Activated T-helper 1 cell treated with Interleukin-2 at 50 U/mL for 16 hours (primary cell): ENCODE measurements at places on chromosomes 7 and 10.

GRCh38 chr10:117944676-117945447 is 101.9 kb downstream of the RAB11FIP2 start:
- DNase-seq: no peak

GRCh38 chr7:35695473-35695850 is 527 bp upstream of the HERPUD2 start:
- peak; percentile 3 for DNase-seq

DNA sequence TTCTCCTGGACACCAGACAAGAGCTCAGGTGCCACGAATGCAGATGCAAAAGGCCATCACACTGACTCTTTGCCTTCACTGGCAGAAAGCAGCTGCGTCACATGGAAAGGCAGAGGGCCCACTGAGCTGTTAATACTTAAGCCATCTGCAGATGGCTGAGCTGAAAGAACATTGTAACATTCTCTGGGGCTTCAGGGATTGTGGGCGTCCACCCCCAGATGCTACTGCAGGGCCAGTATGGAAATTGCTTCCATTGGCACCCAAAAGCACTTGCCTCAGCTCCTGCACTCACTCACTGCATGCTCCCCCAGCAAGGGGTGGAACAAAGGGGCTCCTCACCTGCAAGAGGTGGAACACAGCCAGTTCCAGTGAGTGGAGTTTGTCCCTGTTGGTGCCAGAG is 1264.6 kb downstream of the REEP3 start:
- DNase-seq: no peak

GRCh38 chr10:43420369-43421200 is 11.6 kb upstream of the HNRNPF start:
- DNase-seq: peak; percentile 73

GRCh38 chr10:110802090-110802489 is 69.6 kb upstream of the PDCD4 start:
- no peak for DNase-seq

- no peak for DNase-seq
Observed at GRCh38 chr7:49707891-49708290, 65.5 kb upstream of the VWC2 start.

DNA sequence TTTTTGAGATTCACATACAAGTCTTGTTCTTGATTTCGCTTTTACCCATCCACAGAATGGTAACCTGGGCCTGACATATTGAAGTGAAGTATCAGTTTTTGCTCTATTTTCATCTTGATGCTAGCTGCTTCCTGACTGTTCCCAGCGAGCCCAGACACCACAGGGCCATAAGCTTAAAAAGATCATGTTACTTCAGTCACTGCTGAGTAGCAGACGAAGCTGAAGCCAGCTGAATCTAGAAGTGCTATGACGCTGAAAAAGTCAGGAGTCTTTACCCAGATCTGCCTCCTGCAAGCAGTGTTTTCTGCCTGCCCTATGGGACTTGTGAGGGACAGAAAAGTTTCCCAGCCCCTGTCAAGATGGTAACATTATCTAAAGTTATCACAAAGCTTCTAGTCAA is 2.7 kb upstream of the PRXL2A start:
- DNase-seq: no peak

GRCh38 chr7:125526958-125527357 is 597.3 kb upstream of the POT1 start:
- DNase-seq: no peak

GRCh38 chr10:44980309-44981171 is 1.9 kb upstream of the DEPP1 start:
- DNase-seq: no peak

GRCh38 chr10:58488921-58489320 is 23.8 kb upstream of the BICC1 start:
- no peak for DNase-seq

DNA sequence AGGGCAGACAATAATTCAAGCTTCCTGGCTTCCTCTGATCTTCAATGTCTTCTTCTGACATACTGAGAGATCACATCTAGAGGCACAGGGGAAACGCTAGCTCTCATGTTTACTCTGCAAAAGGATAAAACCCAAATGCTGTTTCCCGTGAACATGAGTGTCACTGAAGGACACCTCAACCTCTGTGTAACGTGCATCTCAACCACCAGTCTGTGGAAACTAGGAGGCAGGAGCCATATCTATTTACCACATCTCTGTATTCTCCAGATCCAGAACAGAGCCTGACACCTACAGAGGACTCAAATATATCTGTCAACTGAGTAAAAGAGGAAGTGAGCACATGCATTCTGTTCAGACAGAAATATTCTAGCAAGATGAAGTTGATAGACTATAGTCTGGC is 140.3 kb upstream of the TARP start:
- no peak for DNase-seq

GRCh38 chr10:71237843-71238623 is 25.7 kb downstream of the UNC5B start:
- DNase-seq: no peak

- DNase-seq: no peak
Observed at GRCh38 chr10:132574288-132574687, 36.7 kb downstream of the INPP5A start.

- DNase-seq: no peak
Observed at GRCh38 chr7:142383841-142384492, 126.1 kb upstream of the PRSS58 start.

GRCh38 chr7:156989766-156990535 is 20.5 kb downstream of the MNX1 start:
- DNase-seq: no peak

- DNase-seq: no peak
Observed at GRCh38 chr7:129896568-129897382, 56.0 kb downstream of the UBE2H start.

DNA sequence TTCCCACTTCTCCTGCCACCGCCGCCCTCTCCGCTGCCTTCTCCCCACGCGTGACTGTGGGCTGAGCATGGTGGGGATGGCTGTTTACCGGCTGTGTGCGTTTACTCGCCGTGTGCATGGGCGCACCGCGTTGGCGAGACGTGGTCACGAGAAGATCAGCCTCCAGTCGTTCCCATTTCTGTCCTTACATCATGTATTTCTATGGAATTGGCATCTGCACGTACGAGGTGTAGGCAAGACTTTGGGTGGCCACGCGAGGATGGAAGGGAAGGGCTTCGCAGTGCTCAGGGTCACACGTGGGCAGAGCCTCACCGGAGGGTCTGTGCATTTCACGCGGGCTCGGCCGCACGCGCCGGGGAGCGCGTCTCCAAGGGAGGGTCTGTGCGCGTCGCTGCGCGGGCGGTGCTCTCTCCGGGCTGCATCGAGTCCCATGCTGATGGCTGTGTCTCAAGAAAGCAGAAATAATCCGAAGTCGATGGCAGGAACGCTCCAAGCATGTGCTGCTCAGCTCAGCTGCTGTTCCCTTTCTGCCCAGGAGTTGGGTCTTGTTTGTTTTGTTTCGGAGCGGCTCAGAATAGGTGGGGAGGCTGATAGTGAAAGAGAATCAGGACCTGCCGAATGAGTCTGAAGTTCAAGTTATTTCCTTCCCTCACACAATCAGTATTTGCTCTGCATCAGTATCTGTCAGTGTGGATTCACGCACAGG is 973 bp downstream of the CAMK1D start:
- DNase-seq: peak; percentile 13

- DNase-seq: no peak
Observed at GRCh38 chr10:4285121-4285520, 500.1 kb upstream of the KLF6 start.

GRCh38 chr10:13161857-13162271 is 506 bp downstream of the MCM10 start:
- no peak for DNase-seq

- DNase-seq: no peak
Observed at GRCh38 chr7:18566829-18567228, 71.3 kb downstream of the HDAC9 start.

DNA sequence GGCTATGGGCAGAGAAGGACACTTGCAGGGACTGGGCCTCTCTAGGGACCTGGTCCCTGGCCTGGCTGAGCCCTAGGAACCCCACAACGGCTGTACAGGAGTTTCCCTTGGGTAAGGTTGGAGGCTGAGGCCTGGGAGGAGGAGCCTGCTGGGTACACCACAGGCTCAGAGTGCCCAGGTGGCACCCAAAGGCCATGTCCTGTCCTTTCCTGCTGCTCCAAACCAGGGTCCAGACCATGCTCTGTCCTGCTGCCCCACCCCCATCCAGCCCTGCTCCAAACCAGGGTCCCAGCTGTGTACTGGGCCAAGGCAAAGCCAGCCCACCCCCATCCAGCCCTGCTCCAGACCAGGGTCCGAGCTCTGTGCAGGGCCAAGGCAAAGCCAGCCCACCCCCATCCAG is 35.3 kb upstream of the ZNF488 start:
- DNase-seq: no peak

DNA sequence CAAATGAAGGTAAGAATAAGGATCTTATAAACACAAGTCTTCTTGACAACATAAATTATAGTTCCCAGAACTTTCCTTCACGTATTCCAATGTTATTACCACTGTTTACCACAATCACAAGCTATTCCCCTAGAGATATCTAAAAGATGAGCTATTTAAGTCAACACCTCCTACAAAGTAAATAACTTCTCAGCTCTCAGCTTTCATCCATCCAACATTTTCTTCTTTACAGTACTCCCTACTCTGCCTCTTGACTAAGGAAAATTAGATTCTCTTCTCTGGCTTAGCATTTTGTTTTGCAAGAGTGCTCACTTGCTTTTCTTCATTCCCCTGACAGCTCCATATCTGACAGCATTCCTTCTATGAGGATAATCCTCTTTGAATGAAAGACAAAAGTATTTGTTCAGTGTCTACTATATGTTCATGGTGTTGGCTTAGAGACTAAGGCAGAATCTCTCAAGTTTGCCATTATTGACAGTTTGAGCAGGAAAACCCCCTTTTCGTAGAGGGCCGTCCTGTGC is 93.0 kb upstream of the IL6 start:
- DNase-seq: no peak

- DNase-seq: no peak
Observed at GRCh38 chr7:17506095-17506494, 207.6 kb downstream of the AHR start.

DNA sequence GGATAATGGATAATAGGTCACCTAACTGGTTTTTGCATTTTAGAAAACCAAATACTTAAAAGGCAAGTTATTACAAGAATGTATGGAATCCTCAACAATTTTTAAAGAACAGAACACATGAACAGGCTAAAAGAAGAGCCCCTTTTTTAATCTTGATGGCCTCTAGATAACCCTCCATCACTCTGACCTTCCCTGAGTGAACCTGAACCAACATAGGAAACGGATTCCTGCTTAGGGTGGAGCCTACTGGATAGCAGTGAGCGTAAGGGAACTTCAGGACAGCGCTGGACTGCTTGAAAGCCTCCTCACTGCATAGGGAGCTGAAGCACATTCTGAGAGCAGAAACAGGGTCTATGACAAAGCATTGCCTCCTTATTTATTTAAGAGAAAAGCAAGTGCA is 20.5 kb downstream of the TRPV5 start:
- no peak for DNase-seq

- no peak for DNase-seq
Observed at GRCh38 chr7:66697449-66698438, 42.8 kb upstream of the RABGEF1 start.

DNA sequence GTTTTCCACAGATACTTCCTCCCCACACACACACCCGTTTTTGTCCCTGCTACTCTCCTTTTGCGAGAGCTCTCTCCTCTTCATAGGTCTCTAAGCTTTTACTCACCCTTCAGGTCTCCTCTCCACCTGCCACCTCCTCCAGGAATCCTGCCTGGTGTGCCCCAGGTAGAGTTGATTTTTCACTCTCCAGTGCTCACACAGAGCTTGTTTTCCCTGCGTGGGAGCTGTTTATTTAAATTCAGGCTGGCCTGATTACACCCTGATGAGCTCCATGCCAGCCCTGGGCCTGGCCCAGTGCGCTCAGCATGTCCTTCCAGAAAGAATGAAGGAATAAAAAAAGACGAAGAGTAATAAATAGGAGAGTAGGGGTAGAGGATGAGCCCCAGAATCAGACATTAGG is 7.5 kb upstream of the CLDN4 start:
- no peak for DNase-seq

DNA sequence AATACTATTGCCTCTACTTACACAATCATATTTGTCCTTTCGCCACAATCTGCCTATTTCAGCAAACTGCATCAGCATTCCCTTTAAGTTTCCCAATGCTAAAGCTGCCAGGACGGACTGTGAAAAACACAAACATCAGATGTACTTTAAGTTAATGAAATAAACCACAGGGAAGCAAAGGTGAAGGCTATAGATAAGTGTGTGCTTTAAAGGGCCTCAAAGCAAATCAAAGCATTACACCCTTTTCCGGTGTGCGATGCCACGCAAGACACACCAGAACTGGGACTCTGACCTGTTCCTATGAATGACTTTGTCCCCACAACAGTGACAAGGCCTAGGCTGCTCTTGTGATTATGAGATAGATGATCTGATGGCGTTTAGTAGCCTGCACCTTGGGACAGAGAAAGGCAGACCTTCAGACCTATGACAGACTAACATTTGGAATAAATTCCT is 23.4 kb downstream of the SLC26A3 start:
- no peak for DNase-seq
